ENCODE measurements at places on chromosomes 3 and 15.

DNA sequence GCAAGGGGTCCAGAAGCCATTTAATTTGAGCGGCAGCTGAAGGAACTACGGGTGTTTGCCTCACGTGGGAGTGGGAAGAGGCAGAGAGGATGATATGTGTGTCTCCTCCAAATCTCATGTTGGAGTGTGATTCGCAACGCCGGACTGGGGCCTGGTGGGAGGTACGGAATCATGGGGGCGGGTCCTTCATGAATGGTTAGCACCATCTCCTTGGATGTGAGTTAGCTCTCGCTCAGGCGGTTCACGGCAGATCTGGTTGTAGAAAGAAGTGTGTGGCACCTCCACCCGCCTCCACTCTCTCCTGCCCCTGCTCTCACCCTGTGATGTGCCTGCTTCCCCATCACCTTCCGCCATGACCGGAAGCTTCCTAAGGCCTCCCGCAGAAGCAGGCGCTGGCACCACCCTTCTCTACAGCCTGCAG, 25.4 kb downstream of the XXYLT1 start:
- DNase-seq = no peak

DNA sequence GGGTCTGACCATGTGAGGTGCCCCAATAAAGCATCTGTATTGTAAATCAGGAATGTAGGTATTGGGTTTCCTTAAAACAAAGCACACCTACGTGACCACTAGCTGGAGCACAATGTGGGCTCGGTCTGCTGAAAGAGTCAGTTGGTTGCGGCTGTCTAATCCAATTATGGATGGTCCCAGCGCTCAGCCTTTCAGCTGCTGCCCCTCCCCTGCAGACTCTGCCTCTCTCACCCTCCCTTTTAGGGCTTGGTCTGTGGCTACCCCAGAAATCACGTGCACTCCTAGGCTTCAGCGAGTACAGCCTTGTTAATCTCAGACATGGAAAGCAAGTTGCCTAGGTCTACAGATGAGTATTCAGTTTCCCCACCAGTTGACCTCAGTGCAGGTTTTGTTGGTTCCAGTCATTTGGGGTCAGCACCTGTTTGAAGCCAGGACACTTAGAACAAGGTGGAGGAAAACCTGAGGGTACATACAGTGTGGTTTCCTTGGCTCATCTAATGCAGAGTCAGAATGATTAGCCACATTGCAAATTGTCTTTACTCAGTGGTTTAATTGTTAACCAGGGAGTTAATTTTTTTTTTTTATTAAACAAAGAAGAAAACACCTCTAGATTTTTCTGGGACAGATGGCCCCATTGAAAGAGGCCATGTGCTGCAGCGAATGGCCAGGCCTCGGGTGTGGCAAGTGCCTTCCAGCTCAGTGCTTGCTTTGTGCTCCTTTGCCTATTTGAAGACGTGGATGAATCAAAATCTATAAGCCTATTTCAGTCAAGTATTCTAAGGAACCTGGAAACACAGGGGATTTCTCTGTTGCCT, 137.7 kb downstream of the IGF1R start:
- no peak for DNase-seq

DNA sequence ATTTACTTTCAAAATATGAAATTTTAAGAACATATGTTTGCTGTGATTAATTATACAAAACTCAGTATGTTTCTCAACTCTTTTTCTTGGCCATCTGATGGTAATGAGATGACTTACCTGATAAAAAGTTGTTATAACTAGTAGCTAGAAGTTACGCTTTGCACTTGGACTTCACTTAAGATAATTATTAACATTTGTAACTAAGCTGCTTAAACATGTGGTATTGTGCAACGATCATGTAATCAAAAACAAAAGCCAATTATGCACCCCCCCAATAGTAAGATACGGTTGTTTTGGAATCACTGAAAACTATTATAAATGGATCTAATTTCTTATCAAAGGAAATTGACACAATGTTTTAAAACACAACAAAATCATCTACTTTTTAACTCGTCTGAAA, 342.9 kb downstream of the CNTN3 start:
- no peak for DNase-seq

DNA sequence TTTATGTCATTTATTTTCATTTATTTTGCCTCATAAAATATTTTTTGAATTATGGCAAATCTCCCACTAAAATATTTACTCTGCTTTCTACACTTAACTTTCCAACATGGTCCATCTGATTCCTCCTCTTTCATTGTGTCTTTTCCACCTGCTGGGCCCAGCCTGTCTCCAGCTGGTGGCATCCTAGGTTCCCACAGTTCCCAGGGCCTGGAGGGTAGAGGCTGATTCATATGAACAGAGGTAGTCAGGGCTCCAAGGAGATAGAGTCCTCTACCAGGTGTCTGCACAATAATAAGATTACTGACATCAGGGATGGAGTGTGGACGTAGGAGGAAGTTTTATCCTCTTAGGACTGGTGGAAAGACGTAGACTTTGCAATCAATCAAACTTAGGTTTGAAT, 14.3 kb downstream of the ZBTB38 start:
- DNase-seq = no peak

DNA sequence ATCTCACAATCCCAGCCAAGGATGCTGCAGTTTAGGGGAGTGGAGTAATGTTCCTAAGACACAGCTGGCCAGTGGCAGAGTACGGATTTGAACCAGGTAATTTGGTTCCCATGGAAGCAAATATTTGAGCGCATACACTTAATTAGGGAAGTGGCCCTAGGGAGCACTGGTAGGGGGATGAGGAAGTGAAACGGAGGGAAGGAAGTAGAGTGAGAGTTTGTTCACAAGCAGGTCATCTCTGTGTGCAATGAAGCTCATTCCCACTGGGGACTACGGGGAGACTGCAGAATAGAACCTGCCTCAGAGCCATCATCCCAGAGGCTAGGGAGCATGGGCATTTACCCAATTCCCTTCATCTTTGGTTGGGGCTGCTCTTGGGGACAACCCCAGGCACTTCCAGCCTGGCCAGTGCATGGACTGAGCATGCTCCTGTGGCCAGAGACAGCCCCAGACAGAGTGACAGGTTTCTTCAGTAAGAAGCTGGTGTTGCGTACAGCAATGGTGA, 317.2 kb upstream of the PROK2 start:
- DNase-seq = no peak

- DNase-seq = no peak
Observed at GRCh38 chr3:13835246-13835645, 44.6 kb downstream of the WNT7A start.

- no peak for DNase-seq
Observed at GRCh38 chr15:101530224-101530958, 40.9 kb upstream of the PCSK6 start.

DNA sequence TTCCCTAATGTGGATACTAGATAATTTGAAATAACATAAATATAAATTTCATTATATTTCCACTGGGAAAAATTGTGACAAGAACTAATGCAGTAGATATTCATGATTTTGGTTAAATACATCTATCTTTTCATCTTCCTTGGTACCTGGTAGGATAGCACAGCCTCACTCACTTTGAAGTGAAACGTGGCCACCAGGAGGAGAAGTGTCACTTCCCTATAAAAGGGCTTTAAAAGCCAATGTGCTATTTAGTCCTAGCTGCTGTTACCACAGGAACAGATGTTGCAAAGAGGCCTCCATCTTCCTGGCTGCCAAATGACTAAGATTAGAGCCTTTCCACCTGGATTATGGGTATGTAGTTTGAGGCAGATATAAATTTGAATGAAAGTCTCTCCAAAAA, 140.0 kb downstream of the PLOD2 start:
- DNase-seq = no peak

DNA sequence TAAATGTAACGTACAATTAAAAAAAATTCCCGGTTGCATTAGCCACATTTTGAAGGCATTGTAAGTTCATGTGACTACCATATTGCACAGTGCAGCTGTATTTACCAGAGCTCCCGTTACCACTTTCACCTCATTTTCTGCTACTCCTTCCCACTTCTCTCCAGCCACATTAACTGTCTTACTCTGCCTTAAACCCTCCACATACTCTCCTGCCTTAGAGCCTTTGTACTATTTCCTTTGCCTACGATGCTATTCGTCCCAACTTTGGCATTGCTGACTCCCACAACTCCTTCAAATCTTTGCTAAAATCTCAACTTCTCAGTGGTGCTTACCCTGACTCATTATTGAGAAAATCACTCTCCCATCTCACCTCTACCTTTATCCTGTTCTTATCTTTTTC, 115.2 kb downstream of the CADM2 start:
- DNase-seq = no peak

DNA sequence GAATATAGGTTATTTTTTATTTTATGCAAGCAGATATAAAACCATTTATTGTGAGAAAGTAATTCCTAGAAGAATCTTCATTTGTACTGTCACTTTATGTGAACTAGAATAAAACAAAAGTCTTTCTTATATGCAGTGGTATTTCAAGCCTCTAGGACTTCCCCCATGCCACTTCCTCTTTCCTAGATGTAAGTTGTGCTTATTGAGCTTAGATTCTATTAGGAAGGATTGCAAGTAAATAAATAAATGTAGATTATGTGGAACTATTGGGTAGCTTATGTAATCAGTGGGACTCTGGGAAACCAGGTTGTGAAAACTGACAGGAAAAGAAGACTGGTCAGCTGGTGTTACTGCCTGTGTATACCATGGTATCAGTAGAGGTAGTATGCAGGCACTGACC, 169.7 kb downstream of the RSRC1 start:
- DNase-seq = no peak

GRCh38 chr3:194001-194400, 2.6 kb upstream of the CHL1 start:
- DNase-seq = no peak

GRCh38 chr15:41778521-41778920, 4.2 kb downstream of the MAPKBP1 start:
- DNase-seq = no peak

- DNase-seq = no peak
Observed at GRCh38 chr15:69036826-69037225, 22.3 kb downstream of the NOX5 start.

DNA sequence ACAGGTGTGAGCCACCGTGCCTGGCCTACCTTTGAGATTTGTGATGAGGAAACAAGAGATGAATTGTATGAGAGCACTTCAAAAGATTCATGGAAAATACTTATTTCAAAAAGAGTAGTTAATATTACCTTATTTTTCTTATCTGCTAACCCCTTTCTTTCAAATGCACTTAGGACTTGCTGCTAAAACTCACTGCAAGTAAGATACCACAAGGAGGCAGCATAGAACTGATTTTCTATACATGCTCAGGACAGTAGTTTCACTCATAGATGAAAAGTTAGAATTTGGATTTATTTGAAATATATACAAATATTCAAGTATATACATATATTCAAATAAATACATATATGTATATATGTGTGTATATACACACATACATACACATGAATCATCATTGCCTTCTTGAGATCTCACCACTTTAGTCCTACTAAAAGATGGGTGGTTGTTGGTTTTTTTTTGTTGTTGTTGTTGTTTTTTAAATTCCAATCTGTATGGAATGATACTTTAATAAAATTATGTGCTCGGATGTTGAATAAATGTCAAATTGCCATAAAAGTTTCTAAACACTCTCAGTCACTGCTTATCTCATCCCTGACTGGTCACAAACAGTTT, 2.4 kb downstream of the CCNDBP1 start:
- DNase-seq = no peak

GRCh38 chr15:80996247-80996646, 4.5 kb upstream of the TLNRD1 start:
- DNase-seq = no peak

DNA sequence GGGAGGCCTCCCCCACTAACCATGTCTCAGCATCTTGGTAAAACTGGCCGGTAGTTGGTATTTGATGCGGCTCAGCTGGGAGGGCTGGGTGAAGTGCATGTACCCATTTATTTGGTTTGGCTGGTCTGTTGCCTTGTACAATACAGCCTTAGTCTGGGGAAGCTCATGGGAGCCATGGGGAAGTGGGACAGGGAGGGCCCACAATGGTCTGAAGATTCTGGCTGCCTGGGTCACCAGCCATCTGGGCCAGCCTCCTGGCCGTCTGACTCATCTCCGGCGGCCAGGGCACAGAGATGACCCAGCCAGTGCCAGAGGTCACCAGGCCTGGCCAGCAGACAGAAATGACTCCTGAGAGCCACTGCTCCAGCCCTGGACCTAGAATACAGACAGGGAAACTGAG, 51.6 kb upstream of the SMAD6 start:
- no peak for DNase-seq

GRCh38 chr3:175659670-175660350, 800.7 kb downstream of the NAALADL2 start:
- DNase-seq = no peak

DNA sequence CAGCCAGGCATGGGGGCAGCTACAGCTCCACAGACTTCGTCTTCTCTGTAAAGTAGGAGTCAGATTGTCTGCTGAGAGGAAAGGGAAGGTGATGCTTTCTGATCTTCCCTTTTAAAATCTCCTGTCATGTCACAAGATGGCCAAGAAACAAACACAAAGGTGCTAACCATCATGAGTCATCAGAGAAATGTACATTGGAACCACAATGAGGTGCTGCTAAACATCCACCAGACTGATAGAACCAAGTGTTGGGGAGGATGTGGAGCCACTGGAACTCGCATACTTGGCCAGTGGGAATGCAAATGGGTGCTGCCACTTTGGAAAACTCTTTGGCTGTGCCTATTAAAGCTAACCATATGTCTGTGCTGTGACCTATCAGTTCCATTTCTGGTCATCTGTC, 268.8 kb downstream of the SLCO3A1 start:
- no peak for DNase-seq

- no peak for DNase-seq
Observed at GRCh38 chr3:60588806-60589205, 662.4 kb downstream of the FHIT start.

- no peak for DNase-seq
Observed at GRCh38 chr3:35658686-35659085, 19.4 kb downstream of the ARPP21 start.

DNA sequence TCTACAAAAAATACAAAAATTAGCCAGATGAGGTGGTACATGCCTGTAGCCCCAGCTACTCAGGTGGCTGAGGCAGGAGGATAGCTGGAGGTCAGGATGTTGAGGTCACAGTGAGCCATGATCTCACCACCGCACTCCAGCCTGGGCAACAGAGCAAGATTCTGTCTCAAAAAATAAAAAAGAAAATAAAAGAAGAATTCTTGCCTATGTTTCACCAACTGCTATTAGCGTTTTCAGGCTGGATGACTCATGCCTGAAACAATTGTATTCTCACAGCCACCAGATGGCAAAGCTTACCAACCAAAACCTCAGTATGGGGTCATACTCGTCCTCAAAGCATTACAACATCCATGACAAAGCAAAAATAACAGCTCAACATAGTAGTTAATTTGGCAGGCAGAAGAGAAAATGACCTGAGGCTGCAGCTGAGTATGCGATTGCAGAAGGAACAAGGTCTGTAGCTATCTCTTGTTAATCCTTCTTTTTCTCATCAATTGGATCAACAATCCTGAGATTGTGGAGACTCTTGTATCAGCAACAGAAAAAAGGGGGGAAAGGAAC, 52.2 kb downstream of the TP53BP1 start:
- peak; percentile 24 for DNase-seq

DNA sequence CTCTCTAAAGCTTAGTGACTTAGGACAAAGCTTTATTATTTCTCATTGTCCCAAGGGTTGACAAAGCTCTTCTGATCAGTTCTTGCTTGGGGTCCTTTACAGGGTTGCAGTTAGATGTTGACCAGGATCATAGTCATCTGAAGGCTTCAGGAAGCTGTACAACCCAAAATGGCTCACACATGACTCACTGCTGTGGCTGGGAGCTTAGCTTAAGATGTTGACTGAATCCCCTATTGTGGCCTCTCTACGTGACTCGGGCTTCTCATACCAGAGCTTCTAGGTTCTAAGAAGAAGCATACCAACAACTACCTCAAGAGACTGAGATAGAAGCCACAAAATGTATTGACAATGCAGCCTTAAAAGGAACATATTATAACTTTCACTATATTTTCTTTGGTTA, 569.6 kb upstream of the ROBO2 start:
- no peak for DNase-seq
